IMR-90 (cell line): ENCODE measurements at places on chromosomes 6 and 20.

- peak; percentile 88 for DNase-seq
- H3K36me3 ChIP-seq = no peaks in the 10 kb centered on the region
- no peak overlapping the region for H3K4me3 ChIP-seq
- peaks cover 7% of the 10 kb centered on the region; the same call in 1 of the 2 replicates for H3K4me1 ChIP-seq
- no peak overlapping the region for H3K27ac ChIP-seq
These were observed 11.3 kb upstream of the COL12A1 start for GRCh38 chr6:75217193-75217592.

DNA sequence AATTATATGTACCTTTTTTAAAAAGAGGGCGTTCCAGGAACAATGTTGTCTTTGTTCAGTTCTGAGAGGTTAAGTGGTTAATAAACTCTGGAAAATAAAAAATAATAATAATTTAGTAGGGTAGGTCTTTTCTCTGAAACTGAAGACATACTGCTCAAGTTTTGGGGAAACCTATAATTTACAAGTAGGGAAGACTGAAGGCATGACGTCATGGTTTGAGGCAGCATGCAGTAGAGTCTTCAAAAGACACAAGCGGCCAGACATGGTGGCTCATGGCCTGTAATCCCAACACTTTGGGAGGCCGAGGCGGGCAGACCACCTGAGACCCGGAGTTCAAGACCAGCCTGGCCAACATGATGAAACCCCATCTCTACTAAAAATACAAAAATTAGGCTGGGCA is 14.0 kb downstream of the STAU1 start:
- H3K36me3 ChIP-seq = peaks cover 13% of the 10 kb centered on the region
- H3K4me1 ChIP-seq = no peaks in the 10 kb centered on the region
- DNase-seq = no peak
- H3K27ac ChIP-seq = no peak overlapping the region
- no peak overlapping the region for H3K4me3 ChIP-seq

GRCh38 chr20:63054103-63054474 is 47.3 kb upstream of the BHLHE23 start:
- no peaks in the 10 kb centered on the region for H3K4me1 ChIP-seq
- H3K27me3 ChIP-seq = peaks cover 32% of the 10 kb centered on the region
- DNase-seq = no peak
- no peaks in the 10 kb centered on the region for H3K36me3 ChIP-seq

DNA sequence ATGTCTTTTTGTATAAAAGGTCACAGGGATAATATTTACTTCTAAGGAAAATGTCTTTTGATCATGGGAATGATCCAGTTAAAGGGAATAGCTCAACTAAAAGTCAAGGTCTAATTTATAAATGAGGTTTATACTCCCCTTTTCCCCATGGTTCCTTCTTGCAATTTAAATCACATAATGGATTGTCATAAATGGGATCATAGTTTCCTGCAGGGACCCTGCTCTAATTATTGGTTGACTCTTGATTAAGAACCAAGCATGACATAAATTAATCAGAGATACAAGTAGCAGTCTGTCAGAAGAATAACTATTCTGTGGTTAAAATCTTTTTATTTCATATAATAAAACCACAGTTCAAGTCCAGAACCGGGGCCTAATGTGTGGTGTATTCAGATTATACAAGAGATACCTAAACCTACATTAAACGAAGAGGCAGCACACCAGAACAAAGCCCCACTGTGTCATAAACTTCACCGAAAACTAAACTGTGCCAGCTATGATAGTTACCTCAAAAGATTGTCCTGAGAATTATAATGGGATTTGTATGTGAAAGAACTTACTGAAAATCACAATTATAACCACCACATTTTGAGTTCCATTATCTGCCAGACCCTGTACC is 43.0 kb upstream of the CD83 start:
- H3K4me3 ChIP-seq = peak overlapping the region; percentile 46; the same call in 1 of the 2 replicates
- H3K27me3 ChIP-seq = no peaks in the 10 kb centered on the region; the same call in 1 of the 2 replicates
- DNase-seq = no peak
- no peak overlapping the region for H3K27ac ChIP-seq

DNA sequence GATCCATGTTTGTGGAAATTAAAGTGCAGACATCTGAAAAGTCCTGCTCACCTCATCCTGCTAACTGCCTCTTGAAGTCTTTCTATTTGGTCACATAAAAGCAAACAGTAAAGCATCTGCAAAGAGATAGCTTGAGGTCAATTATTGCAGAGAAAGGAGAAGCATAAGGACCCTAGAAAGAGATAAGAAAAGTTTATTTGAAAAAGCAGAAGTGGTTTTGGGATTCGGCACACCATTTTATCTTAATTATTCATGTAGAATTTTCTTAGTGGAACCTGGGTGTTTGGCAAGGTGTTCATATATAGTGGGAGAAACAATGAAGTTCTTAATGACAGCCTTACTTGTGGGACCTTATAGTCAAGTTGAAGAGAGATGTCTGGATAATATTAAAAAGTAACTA is 280.8 kb downstream of the CENPW start:
- no peaks in the 10 kb centered on the region for H3K27me3 ChIP-seq
- no peak overlapping the region for H3K4me3 ChIP-seq
- no peak for DNase-seq
- no peaks in the 10 kb centered on the region for H3K4me1 ChIP-seq

DNA sequence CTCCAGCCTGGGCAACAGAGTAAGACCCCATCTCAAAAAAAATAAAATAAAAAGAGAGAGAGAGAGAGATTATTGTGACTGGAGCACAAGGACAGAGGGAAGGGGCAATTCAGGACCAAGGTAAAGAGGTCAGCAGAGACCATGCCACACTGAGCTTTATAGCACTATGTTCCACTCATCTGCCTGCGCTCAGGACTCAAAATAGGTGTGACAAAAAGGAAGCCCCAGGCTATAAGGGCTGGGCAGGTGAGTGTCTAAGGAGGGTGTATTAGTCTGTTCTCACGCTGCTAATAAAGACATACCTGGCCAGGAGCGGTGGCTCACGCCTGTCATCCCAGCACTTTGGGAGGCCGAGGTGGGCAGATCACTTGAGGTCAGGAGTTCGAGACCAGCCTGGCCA is 23.1 kb upstream of the SRSF6 start:
- H3K27me3 ChIP-seq = peaks cover 4% of the 10 kb centered on the region
- DNase-seq = no peak
- no peaks in the 10 kb centered on the region for H3K4me1 ChIP-seq
- H3K36me3 ChIP-seq = no peaks in the 10 kb centered on the region

DNA sequence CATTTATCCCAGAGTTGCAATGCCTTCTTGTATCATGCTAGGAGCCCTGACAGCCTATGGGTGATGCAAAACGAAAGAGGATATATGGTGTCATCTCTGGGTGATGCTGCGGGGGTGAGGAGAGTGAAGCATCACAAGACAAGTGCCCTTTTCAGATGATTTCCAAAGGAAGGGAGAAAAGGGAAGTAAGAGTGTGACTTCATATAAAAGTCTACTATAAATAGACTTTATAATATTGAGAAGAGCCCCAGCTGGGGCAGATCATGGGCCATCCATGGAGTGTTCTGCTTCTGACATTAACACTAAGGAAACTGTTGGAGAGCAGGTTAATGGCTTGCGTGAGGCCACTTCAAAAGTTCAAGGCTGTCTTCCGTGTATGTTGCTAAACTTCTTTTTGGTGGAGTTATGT is 4.4 kb downstream of the CD83 start:
- no peaks in the 10 kb centered on the region for H3K27me3 ChIP-seq
- DNase-seq = no peak
- no peak overlapping the region for H3K27ac ChIP-seq
- no peaks in the 10 kb centered on the region for H3K36me3 ChIP-seq
- H3K4me1 ChIP-seq = no peaks in the 10 kb centered on the region
- no peak overlapping the region for H3K4me3 ChIP-seq

GRCh38 chr20:41956338-41957074 is 338.3 kb upstream of the CHD6 start:
- H3K27me3 ChIP-seq = no peaks in the 10 kb centered on the region
- no peaks in the 10 kb centered on the region for H3K4me1 ChIP-seq

- H3K27ac ChIP-seq = no peak overlapping the region
- no peak for DNase-seq
- no peaks in the 10 kb centered on the region; the same call in none of the 2 replicates for H3K27me3 ChIP-seq
- H3K36me3 ChIP-seq = no peaks in the 10 kb centered on the region
These were observed 39.4 kb downstream of the SNRPB start for GRCh38 chr20:2431185-2431584.

- no peak overlapping the region for H3K4me3 ChIP-seq
- H3K36me3 ChIP-seq = no peaks in the 10 kb centered on the region
These were observed 100.3 kb downstream of the SH3BGRL2 start for GRCh38 chr6:79731471-79731870.

DNA sequence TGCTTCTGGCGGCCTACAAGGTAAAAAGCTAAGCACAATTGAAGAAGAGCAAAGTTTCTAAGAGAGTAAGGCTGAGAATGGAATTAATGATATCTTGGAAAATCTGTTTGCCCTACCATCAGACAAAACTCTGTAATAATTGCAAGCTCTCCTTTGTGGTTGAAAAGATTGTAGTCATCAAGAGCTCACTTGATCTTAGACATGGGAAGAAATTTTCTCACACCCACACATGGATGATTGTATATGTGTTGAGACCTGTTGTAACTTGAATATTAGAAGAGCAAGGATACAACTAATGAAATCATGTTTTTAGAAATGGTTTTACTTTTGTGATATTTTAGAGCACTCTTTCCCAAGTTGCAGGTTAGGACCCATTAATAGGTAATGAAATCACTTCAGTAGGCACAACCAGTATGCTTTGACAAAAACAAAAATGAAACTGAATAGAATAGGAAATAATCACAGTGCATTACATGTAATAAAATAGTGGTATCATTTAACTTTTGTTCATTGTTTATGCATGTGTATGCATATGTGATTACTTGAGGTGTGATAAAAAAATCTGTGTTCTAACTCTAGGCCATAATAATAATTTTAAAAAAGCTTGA is 14.0 kb downstream of the DCBLD1 start:
- H3K4me3 ChIP-seq = no peak overlapping the region
- DNase-seq = peak; percentile 90
- H3K36me3 ChIP-seq = 0 out of 2 replicates have a peak, but pooled peaks cover 2% of the 10 kb centered on the region
- H3K27ac ChIP-seq = peak overlapping the region; percentile 41

DNA sequence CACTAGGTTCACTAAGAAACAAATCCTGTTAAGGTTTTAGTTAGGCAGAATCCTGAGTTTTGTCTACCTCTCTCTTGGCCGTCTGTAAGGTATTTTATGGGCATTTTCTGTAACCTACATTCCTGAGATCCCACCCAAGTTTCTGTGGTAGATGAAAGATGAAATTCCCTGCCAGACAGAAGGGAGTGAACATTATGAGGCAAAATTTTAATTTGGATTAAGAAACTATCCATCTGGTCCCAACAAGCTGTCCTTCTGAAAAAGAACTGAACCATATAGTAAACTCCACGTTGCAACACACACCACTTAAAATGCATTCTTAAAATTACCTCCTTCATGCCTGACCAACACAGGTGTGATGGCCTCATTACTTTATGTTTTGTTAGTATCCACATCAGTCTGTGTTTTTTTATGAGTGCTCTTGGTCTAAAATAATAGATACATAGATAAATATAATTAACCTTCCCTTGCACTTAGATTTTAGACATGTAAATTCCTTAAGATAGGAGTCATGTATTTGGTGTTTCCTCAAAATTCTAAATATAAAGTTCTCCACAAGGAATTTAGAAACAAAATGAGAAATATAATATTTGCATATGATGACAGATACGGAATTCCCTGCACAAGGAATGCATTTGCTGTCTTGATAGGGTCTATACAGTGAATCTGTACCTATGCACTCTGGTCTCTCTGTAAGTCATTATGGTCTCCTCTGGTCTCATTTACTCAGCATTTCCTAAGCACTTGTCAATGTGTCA is 86.5 kb downstream of the CHD6 start:
- H3K27me3 ChIP-seq = no peaks in the 10 kb centered on the region
- peaks cover 10% of the 10 kb centered on the region; the same call in 1 of the 2 replicates for H3K36me3 ChIP-seq
- no peak overlapping the region for H3K27ac ChIP-seq
- peak; percentile 12 for DNase-seq

DNA sequence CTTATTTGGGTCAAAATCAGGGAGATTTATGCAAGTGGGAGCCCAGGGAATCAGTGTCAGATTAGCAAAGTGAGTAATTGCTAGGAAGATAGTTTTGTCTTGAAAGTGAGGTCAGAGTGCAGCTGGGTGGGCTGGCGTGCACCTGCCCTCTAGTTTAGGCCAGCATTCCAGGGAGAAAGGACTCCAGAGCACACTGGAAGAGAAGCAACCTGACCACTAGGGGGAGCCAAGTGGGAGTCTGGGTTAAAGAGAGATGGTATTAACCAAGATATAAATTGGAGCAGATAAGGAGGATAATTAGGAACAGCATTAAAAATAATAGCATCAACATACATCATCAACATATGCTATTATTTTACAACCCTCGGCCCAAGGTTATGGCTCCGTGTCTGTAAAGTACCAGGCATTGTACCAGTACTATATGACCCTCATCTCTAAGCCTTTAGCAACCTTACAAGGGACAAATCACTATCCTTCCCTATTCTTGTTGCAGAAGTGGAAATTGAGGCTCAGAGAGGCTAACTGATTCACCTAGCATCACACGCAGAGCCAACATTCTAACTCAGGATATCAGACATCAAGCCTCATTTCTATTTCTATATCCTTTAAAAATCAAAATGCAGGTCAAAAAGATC is 57.8 kb downstream of the SLC2A10 start:
- H3K27me3 ChIP-seq = no peaks in the 10 kb centered on the region; the same call in 1 of the 2 replicates
- H3K4me1 ChIP-seq = no peaks in the 10 kb centered on the region
- DNase-seq = peak; percentile 36
- no peaks in the 10 kb centered on the region for H3K36me3 ChIP-seq
- H3K4me3 ChIP-seq = no peak overlapping the region
- H3K27ac ChIP-seq = no peak overlapping the region

GRCh38 chr6:142485256-142485655 is 183.4 kb downstream of the ADGRG6 start:
- H3K36me3 ChIP-seq = no peaks in the 10 kb centered on the region
- peaks cover 7% of the 10 kb centered on the region for H3K4me1 ChIP-seq
- H3K27me3 ChIP-seq = no peaks in the 10 kb centered on the region
- H3K4me3 ChIP-seq = no peak overlapping the region
- DNase-seq = peak; percentile 76
- peak overlapping the region; percentile 88 for H3K27ac ChIP-seq

DNA sequence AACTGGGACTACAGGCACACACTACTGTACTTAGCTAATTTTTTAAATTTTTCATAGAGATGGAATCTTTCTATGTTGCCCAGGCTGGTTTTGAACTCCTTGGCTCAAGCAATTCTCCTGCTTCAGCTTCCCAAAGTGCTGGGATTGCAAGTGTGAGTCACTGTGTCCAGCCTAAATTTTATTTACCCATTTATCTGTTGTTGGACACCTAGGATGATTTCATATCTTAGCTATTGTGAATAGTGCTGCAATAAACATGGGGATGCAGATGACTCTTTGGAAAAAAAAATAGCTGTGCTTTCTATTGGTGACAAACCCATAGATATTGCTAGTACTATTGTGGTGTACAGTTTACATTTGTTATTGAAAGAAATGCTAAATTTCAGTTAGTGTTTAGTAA is 19.6 kb upstream of the SYNCRIP start:
- H3K4me3 ChIP-seq = no peak overlapping the region
- H3K36me3 ChIP-seq = peaks cover 1% of the 10 kb centered on the region; the same call in 1 of the 2 replicates
- peaks cover 2% of the 10 kb centered on the region; the same call in 1 of the 2 replicates for H3K4me1 ChIP-seq

- H3K27me3 ChIP-seq = peaks cover 2% of the 10 kb centered on the region; the same call in 1 of the 2 replicates
These were observed 305.4 kb downstream of the TAF4 start for GRCh38 chr20:61760321-61760720.

- no peaks in the 10 kb centered on the region for H3K36me3 ChIP-seq
- DNase-seq = no peak
- H3K27ac ChIP-seq = no peak overlapping the region
These were observed 83.4 kb upstream of the BMP5 start for GRCh38 chr6:55958790-55959189.

GRCh38 chr6:1837826-1838225 is 228.1 kb downstream of the FOXC1 start:
- no peak overlapping the region for H3K27ac ChIP-seq
- H3K4me3 ChIP-seq = no peak overlapping the region
- no peaks in the 10 kb centered on the region for H3K36me3 ChIP-seq
- H3K4me1 ChIP-seq = peaks cover 8% of the 10 kb centered on the region
- H3K27me3 ChIP-seq = no peaks in the 10 kb centered on the region
- DNase-seq = no peak
